ENCODE measurements at places on chromosomes 6 and 20.

- DNase-seq, result no peak
Observed at GRCh38 chr6:40666530-40666929, 79.4 kb upstream of the LRFN2 start.

DNA sequence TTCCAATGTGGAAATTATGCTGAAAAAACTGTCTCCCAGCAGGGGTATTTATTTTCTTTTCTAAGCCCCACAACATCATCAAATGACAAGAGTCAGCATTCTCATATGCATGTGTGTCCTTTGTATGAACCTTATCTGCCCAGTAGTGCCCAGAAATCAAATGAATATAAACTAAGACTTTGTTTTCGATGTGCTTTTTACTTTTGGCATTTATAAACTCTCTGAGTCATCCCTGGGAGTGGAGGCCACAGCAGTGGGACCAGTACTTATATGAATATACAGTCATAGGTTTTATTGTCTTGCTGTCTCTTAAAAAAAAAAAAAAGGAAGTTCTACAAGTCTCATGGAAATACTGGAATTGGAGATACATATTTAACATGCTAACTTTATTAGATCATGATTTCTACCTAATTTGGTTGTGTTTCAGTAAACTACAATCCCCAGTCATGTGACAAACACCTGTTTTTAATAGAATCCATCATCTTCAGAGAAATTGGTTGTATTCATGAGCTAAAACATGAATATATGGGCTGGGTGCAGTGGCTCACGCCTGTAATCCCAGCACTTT, 99.2 kb upstream of the TMEM181 start:
- DNase-seq, result no peak

DNA sequence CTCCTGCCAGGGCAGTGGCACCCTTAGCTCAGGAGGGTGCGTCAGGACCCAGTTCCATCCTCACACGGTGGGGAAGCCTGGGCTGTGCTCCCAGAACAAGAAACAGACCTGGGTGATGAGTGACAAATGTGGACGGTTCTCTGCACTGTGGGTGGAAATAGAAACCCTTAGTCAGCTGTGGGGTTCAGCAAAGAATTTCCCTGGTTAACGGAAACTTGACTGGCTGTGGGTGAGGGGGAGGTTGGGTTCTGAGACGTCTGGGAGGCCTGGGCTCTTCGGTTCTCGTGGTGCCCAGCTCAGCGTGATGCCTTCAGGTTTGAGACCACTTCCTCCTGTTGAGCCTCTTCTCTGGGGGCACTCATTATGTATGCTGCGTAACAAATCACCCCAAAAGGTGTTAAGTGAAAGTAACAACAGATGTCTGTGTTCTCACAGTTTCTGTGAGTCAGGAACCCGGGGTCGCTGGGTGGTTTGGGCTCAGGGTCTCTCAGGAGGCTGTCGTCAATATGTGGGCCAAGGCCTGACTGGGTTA, 53.1 kb upstream of the FAM83D start:
- no peak for DNase-seq

DNA sequence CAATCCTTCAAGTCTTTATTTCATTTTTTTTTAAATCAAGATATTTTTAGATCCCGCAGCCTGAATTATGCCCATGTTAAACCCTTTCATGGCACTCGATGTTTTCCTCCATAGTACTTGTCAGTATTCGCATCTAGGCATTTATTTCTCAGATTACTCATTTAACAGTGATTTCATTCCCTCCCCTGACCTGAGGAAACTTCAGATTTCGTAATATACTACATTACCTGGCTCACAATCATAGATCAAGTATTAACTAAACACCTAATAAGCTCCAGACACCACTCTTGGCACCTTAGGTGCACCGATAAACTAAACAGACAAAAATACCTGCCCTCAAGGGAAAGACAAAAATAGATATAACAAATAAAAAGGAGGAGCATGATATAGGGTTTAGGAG, 413.2 kb upstream of the GJE1 start:
- no peak for DNase-seq

GRCh38 chr6:139173172-139173571, 38.3 kb downstream of the HECA start:
- no peak for DNase-seq

Measured in SHP77 (cell line).